Aorta (tissue), 5 donors: ENCODE measurements at places on chromosomes 2 and 18.
A peak's percentile ranks its signal among the peaks of the same experiment; 100 is the strongest.

DNA sequence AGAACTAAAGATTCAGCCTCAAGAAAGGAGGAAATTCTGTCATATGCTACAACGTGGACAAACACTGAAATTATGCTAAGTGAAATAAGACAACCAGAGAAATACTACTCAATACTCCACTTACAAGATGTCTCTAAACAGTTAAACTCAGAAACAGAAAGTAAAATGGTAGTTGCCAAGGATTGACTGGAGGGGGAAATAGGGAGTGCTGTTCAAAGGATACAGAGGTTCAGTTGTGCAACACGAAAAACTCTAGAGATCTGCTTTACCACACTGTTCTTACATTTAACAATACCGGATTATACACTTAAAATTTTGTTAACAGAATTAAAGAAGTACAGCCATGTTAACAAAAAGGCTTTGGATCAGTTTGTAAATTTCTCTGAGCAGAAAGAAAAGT, 39.8 kb upstream of the C2orf15 start:
- no peak overlapping the region for H3K27ac ChIP-seq
- no peak overlapping the region for H3K4me3 ChIP-seq
- no peaks in the 10 kb centered on the region for H3K36me3 ChIP-seq
- no peaks in the 10 kb centered on the region for H3K27me3 ChIP-seq

DNA sequence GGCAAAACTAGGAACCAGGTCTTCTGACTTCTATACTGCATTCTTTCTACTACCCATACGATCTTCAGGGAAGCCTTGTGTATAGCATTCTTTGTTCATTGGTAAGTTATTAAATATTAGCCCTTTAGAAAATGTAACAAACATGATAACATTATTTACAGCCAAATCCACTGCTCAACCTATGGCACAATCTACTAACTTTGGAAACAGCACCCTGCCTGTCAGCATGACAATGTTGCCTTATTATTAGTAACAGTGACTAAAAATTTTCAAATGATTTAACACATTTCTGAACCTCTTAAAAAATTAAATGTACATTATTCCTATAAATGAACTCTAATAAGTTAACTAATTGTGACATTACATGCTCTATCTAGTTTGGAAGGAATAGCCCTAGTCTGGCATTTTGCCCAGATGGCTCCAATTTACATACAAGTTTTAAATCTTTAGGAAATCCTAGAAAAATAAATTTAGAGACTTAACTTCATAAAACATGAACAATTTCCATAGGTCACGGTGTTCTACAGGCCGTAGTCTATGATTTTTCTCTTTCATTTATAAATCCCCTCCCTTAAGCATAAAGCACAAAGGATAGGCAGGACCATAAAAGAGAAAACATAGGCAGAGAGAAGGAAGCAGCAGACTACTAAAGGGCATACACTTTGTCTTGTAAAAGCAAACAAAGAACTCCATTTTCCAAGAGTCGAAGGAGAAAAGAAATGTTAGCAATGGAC, 33.7 kb downstream of the YES1 start:
- H3K36me3 ChIP-seq = no peaks in the 10 kb centered on the region
- H3K4me3 ChIP-seq = no peak overlapping the region
- DNase-seq = no peak
- no peaks in the 10 kb centered on the region for H3K27me3 ChIP-seq
- H3K27ac ChIP-seq = no peak overlapping the region
- no peaks in the 10 kb centered on the region for H3K4me1 ChIP-seq

GRCh38 chr18:51110073-51110797, 80.2 kb downstream of the SMAD4 start:
- H3K4me1 ChIP-seq = no peaks in the 10 kb centered on the region
- H3K4me3 ChIP-seq = no peak overlapping the region
- peak; percentile 90 for DNase-seq
- H3K36me3 ChIP-seq = no peaks in the 10 kb centered on the region

DNA sequence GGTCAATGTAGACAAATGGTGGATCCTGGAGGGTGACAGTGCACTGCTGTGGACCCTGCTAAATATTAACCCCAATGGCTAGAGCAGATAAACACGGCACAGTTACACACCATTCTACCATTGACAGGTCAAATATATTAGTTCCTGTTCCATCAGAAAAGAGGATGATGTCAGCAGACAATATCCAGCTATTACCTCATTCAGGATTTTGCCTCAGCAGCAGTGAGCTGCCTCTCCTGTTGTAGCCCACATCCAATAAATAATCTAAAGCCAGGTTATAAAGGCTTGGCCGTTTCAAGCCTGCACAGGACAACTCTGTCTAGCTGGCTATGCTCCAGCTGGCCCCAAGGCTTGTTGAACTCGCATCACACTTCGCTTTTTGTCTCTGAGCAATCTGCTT, 31.6 kb upstream of the NETO1 start:
- H3K4me1 ChIP-seq = no peaks in the 10 kb centered on the region
- no peaks in the 10 kb centered on the region for H3K36me3 ChIP-seq
- no peaks in the 10 kb centered on the region for H3K27me3 ChIP-seq
- no peak overlapping the region for H3K4me3 ChIP-seq
- no peak overlapping the region for H3K27ac ChIP-seq
- no peak for DNase-seq

GRCh38 chr2:64675860-64676259, 22.1 kb upstream of the SERTAD2 start:
- H3K27me3 ChIP-seq = no peaks in the 10 kb centered on the region
- no peak for DNase-seq
- no peak overlapping the region for H3K27ac ChIP-seq
- no peaks in the 10 kb centered on the region for H3K36me3 ChIP-seq
- H3K4me3 ChIP-seq = no peak overlapping the region
- no peaks in the 10 kb centered on the region for H3K4me1 ChIP-seq

DNA sequence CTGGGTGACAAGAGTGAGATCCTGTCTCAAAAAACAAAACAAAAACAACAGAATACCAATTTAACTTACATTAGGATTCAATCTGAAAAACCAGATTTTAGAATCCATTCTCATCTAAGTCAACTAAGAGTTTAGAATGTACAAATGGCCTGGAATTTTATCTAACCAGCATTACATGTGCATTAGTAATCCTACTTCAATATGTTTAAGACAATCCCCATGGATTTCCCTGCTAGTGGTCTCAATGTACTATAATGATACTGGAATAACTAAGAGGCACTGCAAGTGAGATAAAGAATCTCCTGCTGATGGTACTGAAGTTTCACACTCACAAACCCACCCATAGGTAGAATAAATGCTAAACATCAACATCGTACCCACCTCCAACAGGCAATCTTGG, 53.9 kb upstream of the DNER start:
- H3K4me3 ChIP-seq = no peak overlapping the region
- H3K27ac ChIP-seq = no peak overlapping the region
- peaks cover 11% of the 10 kb centered on the region for H3K36me3 ChIP-seq
- no peaks in the 10 kb centered on the region for H3K27me3 ChIP-seq
- DNase-seq = no peak
- H3K4me1 ChIP-seq = no peaks in the 10 kb centered on the region

- H3K36me3 ChIP-seq = no peaks in the 10 kb centered on the region
- H3K4me3 ChIP-seq = no peak overlapping the region
- no peak overlapping the region for H3K27ac ChIP-seq
- H3K4me1 ChIP-seq = no peaks in the 10 kb centered on the region
- no peaks in the 10 kb centered on the region for H3K27me3 ChIP-seq
- DNase-seq = peak; percentile 100
Observed at GRCh38 chr2:676647-677055, 555 bp downstream of the TMEM18 start.
